Stimulated activated CD4-positive, alpha-beta T cell treated with anti-CD3 and anti-CD28 coated beads, Interleukin-2, amount 100 ng/mL, for 24 hours (primary cell): ENCODE measurements at places on chromosomes 1 and 21.

DNA sequence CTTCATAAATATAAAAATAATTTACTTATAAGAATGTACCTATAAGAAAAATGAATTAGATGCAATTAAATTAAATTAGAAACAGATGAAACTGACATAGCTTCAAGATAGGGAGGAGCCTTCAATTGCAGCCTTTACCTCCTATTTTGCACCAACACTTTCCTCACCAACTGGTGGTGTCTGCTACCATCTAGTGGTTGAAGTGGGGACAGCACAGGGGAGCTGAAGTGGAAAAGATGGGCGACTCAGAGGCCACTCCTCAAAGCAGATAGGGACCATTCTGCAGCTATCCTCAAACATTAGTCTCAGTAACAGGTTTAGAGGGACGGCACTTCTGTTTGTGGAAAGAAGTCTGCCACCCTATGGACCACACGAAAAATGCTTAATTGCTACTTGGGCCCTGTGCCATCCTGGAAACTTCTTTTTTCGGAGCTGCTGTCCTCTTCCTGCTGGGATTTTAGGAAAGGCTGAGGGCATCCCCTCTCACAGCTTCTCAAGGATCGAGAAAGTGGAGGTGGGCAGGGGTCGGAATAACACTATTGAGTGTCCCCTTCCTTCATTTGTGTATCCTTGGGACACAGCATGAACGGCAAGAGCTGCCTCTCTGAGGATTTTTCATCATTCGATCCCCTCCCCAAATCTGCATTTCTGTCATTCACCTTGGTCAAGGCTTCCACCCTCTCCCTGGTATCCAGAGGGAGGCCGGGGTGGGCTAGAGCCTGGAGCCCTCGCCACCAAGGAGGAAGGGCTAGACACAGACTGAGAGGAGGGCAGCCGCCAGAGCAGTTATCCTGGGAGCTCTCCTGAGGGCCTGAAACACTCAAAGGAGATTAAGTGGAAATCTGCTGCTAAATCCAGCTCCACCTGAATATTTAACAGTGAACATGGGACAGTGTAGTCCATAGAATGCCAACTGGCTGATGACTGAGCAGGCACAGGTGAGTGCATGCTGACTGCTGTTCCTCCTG is 9.6 kb downstream of the PROK1 start:
- DNase-seq, result peak; percentile 90

- no peak for DNase-seq
Observed at GRCh38 chr1:17852383-17852782, 97.2 kb downstream of the ACTL8 start.

GRCh38 chr1:53077599-53077965 is 15.6 kb downstream of the PODN start:
- DNase-seq, result no peak

- DNase-seq, result no peak
Observed at GRCh38 chr1:31879981-31880608, 58.1 kb downstream of the PTP4A2 start.

GRCh38 chr1:32969566-32969965 is 5.0 kb upstream of the RNF19B start:
- DNase-seq, result no peak

- peak; percentile 50 for DNase-seq
Observed at GRCh38 chr1:116128664-116129063, 17.5 kb downstream of the MAB21L3 start.

DNA sequence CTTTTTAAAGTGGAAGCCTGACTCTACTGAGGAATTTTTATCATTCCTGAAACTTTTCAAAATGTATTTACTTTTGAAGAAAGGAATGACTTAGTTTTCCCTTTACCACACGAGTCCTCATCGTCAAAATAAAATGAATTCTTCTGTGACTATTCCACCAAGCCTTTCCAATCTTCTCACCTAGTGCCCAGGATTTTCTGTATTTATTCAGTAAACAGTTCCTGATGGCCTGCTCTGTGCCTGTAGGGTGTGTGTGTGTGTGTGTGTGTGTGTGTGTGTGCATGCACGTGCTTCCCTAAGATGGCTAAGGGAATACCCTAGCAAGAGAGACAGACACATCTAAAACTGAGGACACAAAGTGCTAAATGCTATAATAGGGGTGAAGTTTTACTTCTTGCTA is 395.0 kb upstream of the USP24 start:
- DNase-seq, result no peak
